ENCODE measurements at places on chromosomes 16 and 17.

GRCh38 chr16:20372701-20373100, 20.2 kb upstream of the UMOD start:
- DNase-seq, result no peak

DNA sequence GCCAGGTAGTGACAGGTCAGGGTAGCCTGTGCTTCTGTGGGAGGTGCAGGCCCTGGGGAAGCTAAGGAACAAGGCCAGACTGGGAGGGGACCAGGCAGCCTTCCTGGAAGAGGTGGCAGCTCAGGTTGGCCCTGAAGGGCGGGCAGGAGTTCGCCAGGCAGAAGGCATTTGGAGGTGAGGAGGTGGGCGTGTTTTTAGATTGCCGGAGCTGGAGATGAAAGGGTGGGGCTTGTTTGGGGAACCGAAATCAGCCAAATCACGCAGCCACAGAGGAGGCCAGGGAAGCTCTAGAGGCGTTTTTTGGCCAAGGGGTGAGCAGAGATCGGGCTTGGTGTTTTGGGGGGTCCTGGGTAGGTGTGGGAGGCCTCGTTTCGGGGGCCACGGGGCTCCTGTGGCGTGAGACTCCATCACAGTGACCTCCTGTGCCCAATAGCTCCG, 7.6 kb downstream of the ADCY7 start:
- peak; percentile 70 for DNase-seq

- no peak for DNase-seq
Observed at GRCh38 chr17:79619636-79620206, 8.9 kb upstream of the RBFOX3 start.

DNA sequence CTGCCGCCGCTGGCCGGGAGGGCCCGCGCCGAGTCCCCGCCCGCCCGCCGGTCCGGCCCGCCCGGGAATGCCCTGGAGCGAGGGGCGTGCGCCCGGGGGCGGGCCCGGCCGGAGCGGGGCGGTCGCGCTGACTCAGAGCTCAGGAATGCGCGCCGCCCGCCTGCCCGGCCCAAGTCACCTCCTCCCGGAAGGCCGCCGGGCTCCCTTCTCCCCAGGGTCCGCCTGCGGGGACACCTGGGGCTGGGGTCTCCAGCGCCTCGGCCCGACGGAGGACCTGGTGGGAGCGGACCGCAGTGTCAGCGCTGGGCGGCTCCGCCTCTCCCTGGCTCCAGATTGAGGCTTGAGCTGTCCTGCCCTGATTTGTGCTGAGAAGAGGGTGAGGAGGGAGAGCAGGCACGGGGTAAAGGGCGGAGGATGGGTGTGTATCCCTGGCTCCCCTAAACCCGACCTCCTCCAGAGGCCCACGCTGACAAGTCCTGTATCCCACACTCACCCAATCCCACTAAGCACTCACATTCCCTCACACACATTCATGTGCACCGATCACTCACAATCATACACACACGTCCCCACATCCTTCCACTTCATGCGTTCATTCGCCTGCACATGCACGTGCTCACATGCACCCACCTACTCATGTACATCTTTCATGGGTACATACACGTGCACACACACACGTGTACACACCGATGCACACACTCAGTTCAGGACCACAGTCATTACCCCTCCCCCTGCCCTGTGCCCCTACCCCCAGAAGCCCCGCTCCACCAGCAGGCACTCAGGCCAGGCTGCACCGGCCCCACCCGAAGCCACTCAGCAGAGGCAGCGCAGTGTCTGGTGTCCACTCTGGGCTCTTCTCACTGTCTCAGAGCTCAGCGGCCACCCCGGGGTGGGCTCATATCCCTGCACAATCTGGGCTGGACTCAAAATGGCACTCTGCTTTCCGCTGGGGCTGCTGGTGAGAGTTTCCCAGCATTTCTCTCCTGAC, at the start of gene RHBDF1:
Gene RHBDF1 (minus strand): TSS at position 71 of the 988 bp plus-strand sequence. CDS start 7,616 bp downstream, outside the sequence.
- DNase-seq, result no peak

DNA sequence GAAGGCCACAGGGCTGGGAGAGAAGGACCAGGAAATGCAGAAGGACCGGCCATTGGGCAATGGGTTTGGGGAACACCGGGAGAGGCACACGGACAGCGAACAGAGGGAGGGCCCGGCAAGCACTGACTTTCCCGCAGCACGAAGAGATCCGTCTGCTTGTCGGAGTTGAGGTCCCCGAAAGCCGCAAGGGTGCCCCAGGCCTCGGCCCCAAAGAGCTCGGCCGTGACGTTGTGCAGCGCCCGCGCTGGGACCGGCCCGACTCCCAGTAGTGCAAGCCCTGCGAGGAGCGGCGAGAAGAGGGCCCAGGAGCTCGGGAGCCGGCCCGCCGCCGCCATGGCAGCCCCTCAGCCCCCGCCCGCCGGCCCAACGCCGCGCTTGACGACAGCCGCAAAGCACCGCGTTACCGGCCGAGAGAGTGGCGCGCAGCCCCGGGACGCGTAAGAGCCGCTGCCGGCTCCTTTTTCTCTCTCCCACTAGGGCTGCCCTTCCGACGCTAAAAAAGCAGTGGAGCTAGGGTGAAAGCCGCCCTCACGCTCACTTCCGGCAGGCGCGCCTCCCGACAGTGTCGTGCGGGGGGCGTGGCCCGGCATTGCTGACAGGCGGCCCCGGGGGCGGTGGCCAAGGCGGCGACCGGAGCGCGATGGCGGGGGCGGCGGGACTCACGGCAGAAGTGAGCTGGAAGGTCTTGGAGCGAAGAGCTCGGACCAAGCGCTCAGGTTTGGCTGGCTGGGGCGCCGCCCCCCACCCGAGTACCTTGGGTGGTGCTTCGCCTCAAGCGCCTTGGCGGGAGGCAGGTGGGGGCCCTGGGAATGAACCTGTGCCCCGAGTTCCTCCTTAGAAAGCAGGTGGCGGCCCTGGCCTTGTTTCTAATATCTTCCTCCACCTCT, at the start of the genes ITFG1 and PHKB:
Gene ITFG1 (minus strand): TSS at position 353 of the 887 bp plus-strand sequence. CDS start 18 bp downstream, at position 335.
Gene PHKB (plus strand): TSS at position 621 of the 887 bp plus-strand sequence. CDS start 20 bp downstream, at position 641.
- peak; percentile 95 for DNase-seq

GRCh38 chr16:80547145-80547544, 6.4 kb downstream of the DYNLRB2 start:
- DNase-seq, result no peak

GRCh38 chr17:43216762-43217613, 5.3 kb downstream of the TMEM106A start:
- no peak for DNase-seq
